ENCODE measurements at places on chromosomes 13 and 19.

DNA sequence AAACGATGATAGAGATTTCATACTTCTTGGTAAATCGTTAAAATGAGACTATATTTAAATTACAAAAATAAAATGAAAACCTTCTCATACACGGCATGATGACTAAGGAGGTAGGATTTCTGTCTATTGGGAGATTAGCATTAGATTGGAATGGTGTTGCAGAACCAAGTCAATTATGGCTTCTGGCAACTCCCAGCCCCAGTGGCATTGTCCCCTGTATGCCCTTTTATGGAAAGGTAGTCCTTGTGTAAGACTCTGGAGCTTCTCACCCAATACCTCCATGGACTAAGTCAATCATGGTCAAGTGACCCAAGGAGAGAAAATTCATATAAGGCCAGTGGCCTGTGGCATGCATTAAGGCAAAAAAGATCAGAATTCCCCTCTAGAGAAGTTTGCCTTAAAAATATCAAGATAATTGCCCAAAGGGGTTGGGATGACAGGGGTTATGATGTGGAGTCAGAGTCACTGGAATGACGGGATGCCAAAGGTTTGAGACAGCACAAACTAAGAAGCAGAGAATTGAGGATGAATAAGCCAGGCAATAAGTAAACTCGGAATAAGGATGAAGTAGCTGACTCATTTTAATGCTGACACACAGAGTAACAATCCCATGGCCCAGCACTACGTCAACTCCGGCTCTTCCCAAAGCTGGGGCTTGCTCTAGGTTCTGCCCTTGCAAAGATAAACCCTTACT, 57.8 kb upstream of the POSTN start:
- DNase-seq: no peak

- DNase-seq: no peak
These were observed 1.3 kb upstream of the BSG start for GRCh38 chr19:570937-571565.

DNA sequence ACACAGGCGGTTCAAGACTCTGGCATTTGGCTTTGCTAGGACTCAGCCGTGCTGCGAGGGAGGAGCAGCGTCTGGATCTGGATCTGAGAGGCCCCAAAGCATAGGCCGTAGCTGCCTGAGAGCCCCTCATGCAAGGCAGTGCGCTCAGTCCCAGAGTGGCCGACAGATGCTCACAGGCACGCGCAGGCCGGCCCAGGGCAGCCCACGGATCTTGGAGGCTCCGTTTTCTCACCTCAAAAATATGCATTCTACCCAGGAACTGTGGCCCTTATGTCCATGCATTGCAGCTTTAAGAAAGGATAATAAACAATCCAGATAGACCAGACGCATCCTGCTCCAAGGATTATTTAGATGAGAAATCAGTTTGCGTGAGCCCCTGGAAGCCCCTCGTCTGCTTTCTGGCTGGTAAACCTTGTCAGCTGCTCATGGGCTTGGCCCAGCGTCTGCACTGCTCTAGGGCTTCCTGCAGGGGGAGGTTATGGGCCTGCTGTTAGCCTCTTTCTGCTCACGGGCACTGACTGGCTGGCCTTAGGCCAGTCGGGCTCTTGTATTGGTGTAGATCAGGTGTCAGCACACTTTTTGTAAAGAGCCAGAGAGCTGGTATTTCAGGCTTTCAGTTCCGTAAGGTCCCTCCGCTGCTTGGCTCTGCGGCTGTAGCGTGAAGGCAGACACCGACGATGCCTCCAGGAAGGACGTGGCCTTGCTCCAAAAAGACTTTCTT, 24.2 kb downstream of the TEX29 start:
- DNase-seq: no peak

DNA sequence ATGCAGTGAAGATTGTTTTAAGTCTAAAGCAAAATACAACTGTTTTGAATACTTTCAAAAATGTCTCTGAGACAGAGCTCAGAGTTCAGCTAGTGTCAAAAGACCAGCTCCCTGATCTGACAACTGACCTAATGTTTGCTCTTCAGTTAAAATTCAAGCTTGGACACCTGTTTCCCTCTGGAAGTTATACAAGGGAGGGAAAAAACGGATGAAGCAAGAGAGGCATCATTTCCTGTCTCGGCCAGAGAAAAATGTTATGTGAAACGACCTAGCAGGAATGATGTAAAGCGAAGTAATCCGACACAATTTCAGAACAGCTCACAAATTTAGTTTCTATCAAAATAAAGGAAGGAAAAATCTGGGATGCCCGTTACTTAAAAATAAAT, 59.4 kb downstream of the ZAR1L start:
- no peak for DNase-seq

- no peak for DNase-seq
These were observed 17.2 kb upstream of the RNF17 start for GRCh38 chr13:24746618-24747247.

- DNase-seq: no peak
These were observed 208.3 kb downstream of the FOXO1 start for GRCh38 chr13:40457929-40458719.

DNA sequence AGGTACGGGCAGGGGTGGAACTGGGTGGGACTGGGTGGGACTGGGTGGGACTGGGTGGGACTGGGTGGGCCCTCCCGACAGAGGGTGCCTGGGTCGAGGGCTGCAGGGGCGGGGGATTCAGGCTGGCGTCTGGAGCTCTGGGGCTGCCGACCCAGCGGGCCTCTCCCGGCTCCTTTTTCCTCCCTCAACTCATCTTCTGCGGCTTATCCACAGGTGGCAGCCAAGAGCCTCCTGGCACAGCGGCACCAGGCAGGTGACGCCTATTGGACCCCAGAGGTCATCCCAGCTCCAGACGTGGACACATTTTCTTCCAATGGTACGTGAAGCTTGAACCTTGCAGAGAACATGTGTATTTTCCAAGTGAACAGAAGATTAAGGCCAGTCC, 533 bp downstream of the ZNF544 start:
- DNase-seq: no peak

GRCh38 chr13:88908961-88909441, 1237.8 kb downstream of the SLITRK5 start:
- DNase-seq: no peak

DNA sequence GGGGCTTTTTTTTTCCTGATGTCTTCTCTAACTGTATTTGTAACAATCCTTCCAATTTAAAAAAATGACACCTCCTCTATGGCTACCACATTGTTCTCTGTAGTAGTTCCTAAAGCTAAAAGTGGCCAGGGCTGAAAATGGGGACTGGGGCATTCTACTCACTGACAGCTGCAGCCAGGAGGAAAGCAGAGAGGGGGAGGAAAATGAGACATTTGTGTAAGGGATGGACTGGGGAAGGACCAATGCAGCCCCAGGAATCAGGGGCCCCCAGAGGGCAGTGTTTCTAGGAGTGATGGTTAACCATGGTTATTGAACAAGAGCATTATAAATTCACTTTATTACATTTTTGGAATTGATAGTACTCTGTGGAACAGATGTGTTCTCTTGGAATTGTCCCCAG, 34.3 kb upstream of the C1QTNF9 start:
- no peak for DNase-seq

DNA sequence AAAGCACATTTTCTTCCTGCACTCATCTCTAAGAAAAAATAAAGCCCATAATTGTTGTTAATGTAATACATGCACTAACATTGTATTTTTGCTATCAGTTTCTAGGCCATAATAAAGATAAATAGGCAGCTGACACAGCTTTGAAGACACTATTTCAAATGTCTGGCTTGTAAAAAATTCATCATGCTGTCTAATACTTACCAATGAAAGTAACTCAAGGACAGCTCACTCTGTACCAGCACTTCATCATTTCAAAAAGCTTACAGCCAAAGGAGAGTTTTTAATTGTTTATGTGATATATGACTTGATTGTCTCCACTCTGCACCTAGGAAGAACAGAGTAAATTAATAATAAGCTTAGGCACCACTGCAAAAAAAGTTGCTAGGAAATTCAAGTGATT, 1423.3 kb upstream of the PCDH20 start:
- DNase-seq: no peak

- no peak for DNase-seq
These were observed 13.1 kb upstream of the COMP start for GRCh38 chr19:18804139-18804601.

DNA sequence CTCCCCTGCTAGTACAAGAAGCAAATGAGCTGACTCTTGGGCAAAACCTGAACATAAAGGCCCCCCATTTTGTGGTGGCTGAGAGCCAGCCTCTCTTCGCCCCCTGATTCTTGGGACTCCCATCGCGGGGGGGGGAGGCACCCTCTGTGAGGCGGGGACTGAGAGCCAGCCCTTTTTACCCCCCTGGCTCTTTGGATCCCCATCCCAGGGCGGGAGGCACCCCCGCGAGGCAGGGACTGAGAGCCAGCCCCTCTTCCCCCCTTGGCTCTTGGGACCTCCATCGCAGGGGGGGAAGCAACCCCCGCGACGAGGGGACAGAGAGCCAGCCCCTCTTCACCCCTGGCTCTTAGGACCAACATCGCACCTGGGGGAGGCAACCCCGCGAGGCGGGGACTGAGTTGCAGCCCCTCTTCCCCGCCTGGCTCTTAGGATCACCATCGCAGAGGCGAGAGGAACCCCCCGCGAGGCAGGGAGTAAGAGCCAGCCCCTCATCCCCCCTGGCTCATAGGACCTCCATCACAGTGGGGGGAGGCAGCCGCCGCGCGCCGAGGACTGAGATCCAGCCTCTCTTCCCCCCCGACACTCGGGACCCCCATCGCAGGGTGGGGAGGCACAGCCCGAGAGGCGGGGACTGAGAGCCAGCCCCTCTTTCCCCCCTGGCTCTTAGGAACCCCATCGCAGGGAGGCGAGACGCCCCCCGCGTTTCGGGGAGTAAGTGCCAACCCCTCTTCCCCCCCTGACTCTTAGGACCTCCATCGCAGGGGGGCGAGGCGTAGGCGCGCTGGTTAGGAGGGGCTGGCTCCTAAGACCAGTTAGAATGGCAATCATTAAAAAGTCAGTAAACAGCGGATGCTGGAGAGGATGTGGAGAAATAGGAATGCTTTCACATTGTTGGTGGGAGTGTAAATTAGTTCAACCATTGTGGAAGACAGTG, 2428.4 kb upstream of the PCDH20 start:
- DNase-seq: no peak

DNA sequence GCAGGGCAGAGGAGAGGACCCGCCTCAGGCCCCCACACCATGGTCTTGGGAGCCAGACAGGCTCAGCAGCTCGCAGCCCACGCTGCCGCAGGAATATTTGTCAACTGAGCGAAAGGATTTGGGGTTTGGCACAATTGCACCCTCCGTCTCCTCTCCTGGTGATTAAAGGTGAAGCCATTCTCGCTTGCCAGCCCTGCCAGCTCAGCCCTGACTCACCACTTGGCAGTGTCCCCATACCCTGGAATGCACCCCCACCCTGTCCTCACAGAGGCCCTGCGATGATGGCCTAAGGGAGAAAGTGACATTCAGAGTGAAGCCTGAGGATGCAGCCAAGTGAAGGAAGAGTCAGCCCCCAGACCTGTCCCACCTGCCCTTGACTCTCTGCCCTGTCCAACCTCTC, 18.8 kb downstream of the CYTH2 start:
- no peak for DNase-seq

- no peak for DNase-seq
These were observed 2.6 kb downstream of the HMG20B start for GRCh38 chr19:3575260-3575741.

DNA sequence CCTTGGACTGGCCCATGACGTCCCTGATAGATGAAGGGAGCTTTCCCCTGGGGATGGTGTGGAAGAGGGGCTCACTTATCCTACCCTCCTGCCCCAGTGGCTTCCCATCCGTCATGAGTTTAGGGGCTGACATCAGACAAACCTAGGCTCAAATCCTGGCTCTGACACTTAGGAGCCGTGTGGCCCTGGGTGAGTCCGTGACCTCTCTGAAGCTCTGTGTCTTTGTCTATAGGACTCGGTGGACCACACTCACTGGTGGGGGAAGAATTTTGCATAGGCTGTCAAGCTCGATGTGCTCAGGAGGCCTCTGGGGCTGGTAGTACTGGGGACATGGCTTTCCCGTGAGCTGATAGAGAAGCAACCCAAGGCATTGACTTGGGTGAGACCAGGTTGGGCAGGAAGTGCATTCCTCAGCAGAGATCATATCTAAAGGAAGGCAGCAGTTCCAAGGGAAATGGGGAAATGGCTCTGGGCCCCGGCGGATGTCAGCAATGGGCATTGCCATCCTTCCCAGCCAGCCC, 17.4 kb upstream of the AP1M2 start:
- no peak for DNase-seq

GRCh38 chr19:42471554-42472249, 29.0 kb upstream of the CXCL17 start:
- DNase-seq: no peak

DNA sequence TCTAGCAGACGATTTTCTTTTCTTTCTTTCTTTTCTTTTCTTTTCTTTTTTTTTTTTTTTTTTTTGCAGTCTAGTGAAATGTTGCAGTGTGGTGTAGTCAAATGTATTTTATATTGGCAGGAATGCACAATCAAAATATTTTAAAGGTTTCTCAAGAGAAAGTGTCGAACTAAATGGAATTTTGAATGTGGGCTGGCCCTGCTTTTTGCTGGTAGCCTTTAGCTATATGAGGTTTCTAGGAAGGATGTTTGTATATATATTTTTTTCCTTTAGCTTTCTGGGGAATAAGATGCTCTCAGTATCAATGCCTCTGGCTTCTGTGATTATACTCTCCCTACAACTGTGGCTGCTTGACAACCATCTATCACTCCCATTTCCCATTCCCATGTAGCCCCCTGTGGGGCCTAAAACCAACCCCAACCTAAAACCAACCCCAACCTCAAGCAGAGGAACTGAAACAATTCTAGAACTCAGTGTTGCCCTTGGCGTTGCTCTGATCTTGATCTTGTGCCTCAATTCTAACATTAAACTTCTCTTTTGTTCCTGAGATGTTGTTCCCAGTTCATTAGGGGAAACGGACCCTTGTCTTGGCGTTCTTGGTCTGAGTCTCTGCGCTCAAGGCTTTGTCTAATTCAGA, 27.1 kb downstream of the CYSLTR2 start:
- no peak for DNase-seq

DNA sequence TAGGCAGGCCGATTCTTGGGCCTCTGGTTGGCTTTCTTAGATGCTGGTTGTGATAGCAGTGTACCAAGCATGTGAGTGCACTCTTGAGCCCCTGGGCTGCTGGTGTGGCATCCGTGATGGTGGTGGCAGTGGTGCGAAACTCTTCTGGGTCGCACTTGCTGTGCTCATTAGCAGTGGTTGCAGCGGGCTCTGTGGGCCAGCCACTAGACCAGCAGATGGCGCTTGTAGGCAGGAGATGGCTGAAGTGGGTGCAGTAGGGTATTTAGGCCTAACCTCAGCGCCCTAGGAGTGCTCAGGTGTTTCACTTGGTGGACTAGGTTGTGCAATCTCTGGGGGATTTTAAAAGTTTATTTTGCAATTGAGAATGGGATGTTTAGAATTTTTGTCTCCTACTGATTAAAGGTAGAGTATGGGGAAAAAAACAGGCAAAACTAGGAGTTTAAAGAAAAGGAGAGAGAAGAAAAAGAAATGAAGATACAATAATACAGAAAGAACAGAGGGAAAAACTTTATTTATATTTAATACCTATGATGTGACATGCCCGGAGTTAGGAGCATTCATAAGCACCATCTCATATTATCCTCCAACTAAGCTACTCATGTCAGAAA, 4.3 kb upstream of the ZNF17 start:
- no peak for DNase-seq

- DNase-seq: no peak
These were observed at the start of gene KLF16 for GRCh38 chr19:1863328-1863637. KLF16 (minus strand) TSS chr19:1863579; CDS start chr19:1863497, 82 bp downstream.

- DNase-seq: no peak
These were observed 1702.1 kb upstream of the PCDH20 start for GRCh38 chr13:63117710-63118109.

GRCh38 chr19:38245826-38246498, 10.2 kb downstream of the PPP1R14A start:
- no peak for DNase-seq

Data from stimulated activated CD8-positive, alpha-beta memory T cell treated with anti-CD3 and anti-CD28 coated beads, Interleukin-4, amount 100 ng/mL, for 1 hour (primary cell).